Muscle of arm (tissue), 14 donors: ENCODE measurements at places on chromosomes 3 and 15. TPM values are rescaled to one million over a fixed set of nuclear protein-coding genes. Genes with fewer than 3 reads are reported as not detected.

DNA sequence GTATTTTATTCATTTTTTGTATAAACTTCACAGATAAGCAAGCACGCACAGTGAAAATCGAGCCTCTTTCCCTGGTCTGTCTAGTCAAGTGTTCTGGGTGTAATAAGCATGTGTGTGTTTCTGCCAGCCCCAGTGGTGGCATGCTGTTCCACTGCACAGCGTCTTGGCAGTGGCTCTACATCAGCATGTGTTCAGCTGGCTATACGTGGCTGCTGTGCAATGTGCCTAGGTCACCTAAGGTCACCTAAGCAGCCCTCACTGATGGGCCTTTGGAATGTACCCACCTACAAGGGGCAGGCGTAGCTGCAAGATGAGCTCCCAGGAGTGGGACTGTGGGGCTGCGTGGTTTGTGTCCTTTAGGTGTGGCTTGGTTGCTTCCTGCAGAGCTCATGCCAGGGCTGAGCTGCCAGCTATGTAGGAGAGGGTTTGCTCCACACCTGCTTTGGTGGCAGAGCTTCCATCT, 4.9 kb downstream of the LIMD1 start:
- DNase-seq = no peak

Gene CACNA2D3
- 3.3 TPM for polyA plus RNA-seq

DNA sequence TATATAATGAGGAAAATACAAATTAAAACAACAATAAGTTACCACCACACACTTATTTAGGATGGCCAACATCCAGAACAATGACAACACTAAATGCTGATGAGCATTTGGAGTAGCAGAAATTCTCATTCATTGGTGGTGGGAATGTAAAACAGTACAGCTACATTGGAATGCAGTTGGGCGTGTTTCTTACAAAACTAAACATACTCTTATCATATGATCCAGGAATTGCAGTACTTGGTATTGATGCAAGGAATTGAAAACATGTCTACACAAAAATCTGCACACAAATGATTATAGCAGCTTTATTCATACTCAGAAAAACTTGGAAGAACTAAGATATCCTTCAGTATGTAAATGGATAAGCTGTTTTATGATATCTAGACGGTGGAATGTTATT, 594.2 kb downstream of the ZBBX start:
- DNase-seq = no peak

GRCh38 chr15:99424978-99425656, 140.7 kb upstream of the MEF2A start:
- no peak for DNase-seq

Gene GTF2E1
- not detected for polyA plus RNA-seq

Gene EIF5A2
- 7.1 TPM for polyA plus RNA-seq

Gene DZIP1L
- polyA plus RNA-seq = not detected

Gene RPL39L
- polyA plus RNA-seq = 8.5 TPM

GRCh38 chr3:126287536-126288241, 69.5 kb downstream of the KLF15 start:
- peak; percentile 27 for DNase-seq

DNA sequence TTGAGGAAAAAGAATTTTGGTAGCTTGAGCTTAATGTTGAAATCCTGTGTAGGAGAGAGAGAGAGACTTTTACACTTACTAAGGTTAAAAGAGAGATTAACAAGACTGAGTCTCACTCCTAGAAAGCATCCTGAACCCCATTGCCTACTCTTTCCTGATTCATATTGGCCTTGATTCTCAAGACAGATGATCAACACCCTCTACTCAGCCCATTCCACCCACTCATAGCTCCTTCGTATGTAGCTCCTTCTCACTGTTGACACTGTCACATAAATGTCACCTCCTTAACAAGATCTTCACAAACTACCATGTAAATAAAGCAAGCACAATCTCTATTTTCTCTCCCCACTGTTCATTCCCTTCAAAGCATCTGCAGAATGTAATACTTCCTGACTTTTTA, 574.6 kb upstream of the LMCD1 start:
- no peak for DNase-seq

GRCh38 chr3:197029511-197030167, at the start of gene MELTF:
Gene MELTF (minus strand): TSS chr3:197029817. CDS start chr3:197029702, 115 bp downstream.
- peak; percentile 52 for DNase-seq
